ENCODE measurements at places on chromosomes 12 and 14.

GRCh38 chr12:55041345-55042055, 21.7 kb downstream of the NEUROD4 start:
- no peak for DNase-seq

GRCh38 chr12:131824450-131824849, 3.7 kb upstream of the MMP17 start:
- no peak for DNase-seq

GRCh38 chr12:7503686-7504415, at the start of gene CD163:
CD163 (minus strand) TSS chr12:7503777; CDS start chr12:7503690, 87 bp downstream.
- DNase-seq, result no peak

DNA sequence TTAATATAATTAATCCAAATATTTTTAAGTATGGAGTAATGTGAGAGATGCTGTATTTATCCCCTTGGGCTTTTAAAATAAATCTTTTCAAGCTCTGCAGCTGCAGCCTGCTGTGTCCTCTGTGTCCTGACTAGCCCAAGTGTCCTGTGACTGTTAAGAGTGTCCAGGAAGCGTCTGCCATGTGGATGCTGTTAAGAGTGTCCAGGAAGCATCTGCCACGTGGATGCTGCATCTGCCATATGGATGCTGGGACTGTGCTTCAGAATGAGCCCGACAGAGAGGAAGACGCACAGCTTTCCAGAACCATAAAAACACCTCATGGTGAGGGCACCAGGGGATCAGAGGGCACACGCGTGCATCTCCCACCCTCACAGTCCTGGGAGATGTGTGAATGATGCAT, 307.2 kb downstream of the ADGRD1 start:
- DNase-seq, result no peak

- no peak for DNase-seq
Observed at GRCh38 chr12:67148265-67148664, 120.9 kb upstream of the CAND1 start.

DNA sequence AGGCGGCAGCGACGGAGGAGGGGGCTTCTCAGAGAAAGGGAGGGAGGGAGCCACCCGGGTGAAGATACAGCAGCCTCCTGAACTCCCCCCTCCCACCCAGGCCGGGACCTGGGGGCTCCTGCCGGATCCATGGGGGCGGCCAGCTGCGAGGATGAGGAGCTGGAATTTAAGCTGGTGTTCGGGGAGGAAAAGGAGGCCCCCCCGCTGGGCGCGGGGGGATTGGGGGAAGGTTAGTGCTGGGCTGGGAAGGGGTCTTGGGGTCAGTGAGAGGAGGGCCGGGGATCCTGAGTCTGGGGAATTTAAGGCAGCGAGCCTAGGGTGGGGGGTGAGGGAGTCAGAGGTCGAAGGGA, 203 bp downstream of the NFATC4 start:
- no peak for DNase-seq

DNA sequence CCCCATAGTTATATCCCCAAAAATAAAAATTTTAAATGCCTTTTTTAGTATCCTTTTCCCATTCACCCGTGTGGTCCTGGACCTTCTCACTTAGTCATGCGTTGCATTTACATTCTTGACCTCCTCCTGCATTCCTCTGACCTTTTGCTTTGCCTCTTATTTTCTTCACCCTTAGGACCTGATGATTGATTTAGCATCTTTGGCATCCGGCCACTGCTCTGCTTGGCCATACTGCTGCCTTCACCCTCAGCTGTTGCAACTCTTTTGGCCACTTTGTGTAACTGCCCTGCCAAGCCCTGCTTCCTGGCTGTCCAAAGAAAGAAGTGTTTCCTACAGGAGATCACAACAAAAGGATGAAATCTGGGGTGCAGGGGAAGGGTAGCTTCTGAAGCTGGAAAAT, 48.8 kb upstream of the SLC38A4 start:
- DNase-seq, result no peak

GRCh38 chr14:65260786-65261185, 151.7 kb upstream of the FUT8 start:
- DNase-seq, result no peak

Data from stimulated activated CD4-positive, alpha-beta T cell treated with anti-CD3 and anti-CD28 coated beads, Interleukin-2, amount 100 ng/mL, for 48 hours (primary cell).